Stimulated activated CD4-positive, alpha-beta T cell treated with anti-CD3 and anti-CD28 coated beads, Interleukin-15, amount 100 ng/mL, for 1 hour (primary cell): ENCODE measurements at places on chromosomes 1 and 21.

- no peak for DNase-seq
Measured at GRCh38 chr1:19567041-19567440, 77.1 kb upstream of the NBL1 start.

GRCh38 chr1:159162516-159163265 is 8.7 kb upstream of the CADM3 start:
- DNase-seq: no peak

- DNase-seq: no peak
Measured at GRCh38 chr1:198443365-198444233, 96.9 kb downstream of the ATP6V1G3 start.

- DNase-seq: no peak
Measured at GRCh38 chr1:241336335-241336734, 20.7 kb downstream of the RGS7 start.

DNA sequence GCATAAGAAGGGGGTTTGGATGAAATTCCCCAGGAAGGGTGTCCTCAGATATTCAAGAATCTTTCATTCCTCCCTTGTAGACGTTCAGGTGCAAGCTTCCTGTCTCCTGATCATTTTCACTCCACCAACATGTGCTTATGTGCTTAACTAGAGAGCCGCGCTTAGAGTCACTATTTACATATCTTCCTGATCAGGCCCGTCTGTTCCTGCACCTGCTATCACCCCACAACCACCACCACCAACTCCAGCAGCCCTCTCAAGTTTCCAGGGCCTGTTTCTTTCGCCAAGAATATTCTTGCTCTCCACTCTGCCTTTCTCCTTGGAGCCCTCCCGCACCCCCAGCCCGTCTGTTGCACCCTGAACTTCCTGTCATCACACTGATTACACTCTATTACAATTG is 113.4 kb downstream of the SPSB1 start:
- no peak for DNase-seq

- no peak for DNase-seq
Measured at GRCh38 chr1:91827459-91828321, 58.3 kb downstream of the TGFBR3 start.

DNA sequence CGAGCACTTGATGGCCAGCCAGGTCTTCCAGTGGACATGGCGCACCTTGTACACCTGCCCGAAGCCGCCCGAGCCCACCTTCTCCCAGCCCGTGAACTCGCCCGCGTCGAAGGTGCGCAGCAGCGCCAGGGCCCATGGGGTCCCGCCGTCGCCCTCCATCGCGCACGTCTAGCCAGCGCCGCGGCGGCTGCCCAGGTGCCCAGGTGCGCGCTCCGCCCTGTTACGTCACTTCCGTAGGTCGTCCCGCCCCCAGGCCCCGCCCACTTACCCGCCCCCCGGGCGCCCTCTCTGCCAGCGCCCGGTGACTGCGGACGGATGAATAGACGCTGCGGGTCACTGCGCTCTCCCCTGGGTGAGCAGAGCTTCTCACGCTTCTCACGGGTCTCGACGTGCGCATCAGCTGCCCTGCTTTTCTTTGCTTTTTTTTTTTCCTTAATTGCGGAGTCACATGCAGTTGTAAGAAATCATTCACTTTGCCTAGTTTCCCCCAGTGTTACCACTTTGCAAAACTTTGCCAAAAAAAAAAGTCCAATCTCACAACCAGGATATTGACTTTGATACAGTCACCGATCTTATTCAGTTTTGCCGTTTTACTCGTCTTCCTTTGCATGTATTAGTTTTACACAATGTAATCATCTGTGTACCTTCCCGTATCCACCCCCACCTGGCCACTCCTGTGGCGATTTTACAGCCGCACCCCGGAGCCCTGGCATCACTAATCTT is at the start of gene RIPK4:
Gene RIPK4 (minus strand): TSS at position 170 of the 723 bp plus-strand sequence. CDS start 11 bp downstream, at position 159.
- DNase-seq: peak; percentile 35

GRCh38 chr1:194474701-194475100 is 1288.3 kb upstream of the B3GALT2 start:
- no peak for DNase-seq

GRCh38 chr1:150548632-150549495 is at the start of gene ADAMTSL4:
TSS of gene ADAMTSL4 (plus strand) at chr1:150549408. CDS start at chr1:150552289, 2,881 bp downstream.
- DNase-seq: no peak

DNA sequence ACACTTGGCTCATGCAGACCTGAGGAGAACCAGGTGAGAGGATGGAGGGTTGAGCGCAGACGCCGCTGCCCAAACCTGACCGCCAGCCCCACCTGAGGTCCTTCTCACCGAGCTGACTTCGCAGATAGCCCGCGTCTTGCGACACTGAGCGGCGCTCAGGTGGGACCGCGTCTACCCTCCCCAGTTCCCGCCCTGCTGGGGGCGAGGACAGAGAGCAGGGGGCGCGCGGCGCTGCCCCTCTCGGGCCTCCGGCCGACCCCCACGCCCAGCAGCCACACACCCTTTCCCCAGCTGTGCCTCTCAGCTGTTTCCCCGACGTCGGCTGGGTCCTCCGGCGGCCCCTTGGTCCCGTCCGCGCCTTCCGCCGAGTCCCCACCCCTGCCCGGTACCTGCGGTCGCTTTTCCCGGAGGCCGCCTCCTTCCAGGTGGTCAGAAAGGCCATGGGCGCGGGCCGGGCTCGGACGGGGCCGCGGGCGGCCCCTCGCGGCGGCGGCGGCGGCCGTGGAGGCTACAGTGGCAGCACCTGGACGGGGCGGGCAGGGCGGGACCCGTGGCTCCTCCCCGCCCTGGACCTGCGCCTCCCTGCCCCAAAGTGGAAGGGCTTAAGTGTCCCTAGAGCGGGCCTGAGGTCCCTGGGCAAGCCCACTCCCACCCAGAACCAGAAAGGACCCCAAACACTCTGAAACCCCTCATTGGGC is 14.4 kb upstream of the TTC39A start:
- no peak for DNase-seq
